ENCODE measurements at places on chromosomes 16 and 17. TPM values are rescaled to one million over a fixed set of nuclear protein-coding genes. Genes with fewer than 3 reads are reported as not detected.

Gene DOC2B
- 13.7 TPM for total RNA-seq

Gene PARN
- 41.4 TPM for total RNA-seq

Gene SERPINF2
- total RNA-seq, result 1.8 TPM

Gene KIF18B
- 4.5 TPM for total RNA-seq

Gene DNAI2
- total RNA-seq, result 0.67 TPM

Gene KCNJ18
- total RNA-seq, result not detected

Gene TBC1D3D
- 0.51 TPM for total RNA-seq

Gene CLEC3A
- total RNA-seq, result not detected

Data from spleen (tissue), 13 donors.